Right atrium auricular region (tissue), 2 donors: ENCODE measurements at places on chromosomes 12 and 14.

- no peak for DNase-seq
Measured at GRCh38 chr12:81172851-81173250, 95.0 kb downstream of the ACSS3 start.

- no peak for DNase-seq
Measured at GRCh38 chr14:36944307-36945010, 227.9 kb downstream of the SLC25A21 start.

GRCh38 chr12:124685689-124686369 is 118.4 kb upstream of the NCOR2 start:
- no peak for DNase-seq

- no peak for DNase-seq
Measured at GRCh38 chr14:50233951-50234250, 2.5 kb upstream of the SOS2 start.

DNA sequence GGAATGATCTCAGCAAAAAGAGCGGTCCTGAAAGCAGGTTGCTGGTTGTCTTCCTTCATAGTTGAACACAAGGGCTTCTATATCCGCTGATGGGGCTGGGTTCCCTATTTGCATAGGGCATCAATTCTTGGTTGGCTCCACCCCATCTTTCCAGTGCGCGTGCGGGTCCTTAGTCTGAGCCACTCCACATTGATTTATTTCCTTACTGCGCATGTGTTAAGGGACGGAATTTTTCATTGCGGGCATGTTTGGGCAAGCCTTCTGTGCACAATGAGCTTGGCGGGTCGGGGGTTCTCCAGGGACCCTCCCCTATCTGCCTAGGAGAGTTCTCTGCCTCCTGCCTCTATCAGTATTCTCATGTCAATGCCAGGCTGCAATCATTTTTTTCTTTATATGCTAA is 21.2 kb upstream of the DLGAP5 start:
- DNase-seq, result no peak

- no peak for DNase-seq
Measured at GRCh38 chr12:14769466-14769968, 33.8 kb downstream of the WBP11 start.

DNA sequence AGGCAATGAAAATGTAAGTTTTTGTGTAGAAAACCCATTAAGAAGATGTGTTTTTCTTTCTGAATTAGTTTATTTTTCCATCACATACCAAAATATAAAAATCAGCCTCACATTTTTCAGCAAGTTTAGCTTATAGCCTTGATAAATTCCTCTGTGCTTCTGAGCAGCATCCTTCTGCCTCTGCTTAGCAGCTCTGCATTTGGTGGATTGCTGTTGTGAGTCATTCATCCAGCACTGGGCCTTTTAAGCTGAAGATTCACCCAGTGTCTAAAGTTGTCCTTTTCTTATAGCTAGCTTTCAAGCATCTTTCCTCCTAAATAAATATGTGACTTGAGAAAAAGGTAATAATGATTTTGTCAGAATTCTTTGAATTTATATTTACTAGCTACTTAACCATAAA is 206.1 kb downstream of the PCNX1 start:
- no peak for DNase-seq

DNA sequence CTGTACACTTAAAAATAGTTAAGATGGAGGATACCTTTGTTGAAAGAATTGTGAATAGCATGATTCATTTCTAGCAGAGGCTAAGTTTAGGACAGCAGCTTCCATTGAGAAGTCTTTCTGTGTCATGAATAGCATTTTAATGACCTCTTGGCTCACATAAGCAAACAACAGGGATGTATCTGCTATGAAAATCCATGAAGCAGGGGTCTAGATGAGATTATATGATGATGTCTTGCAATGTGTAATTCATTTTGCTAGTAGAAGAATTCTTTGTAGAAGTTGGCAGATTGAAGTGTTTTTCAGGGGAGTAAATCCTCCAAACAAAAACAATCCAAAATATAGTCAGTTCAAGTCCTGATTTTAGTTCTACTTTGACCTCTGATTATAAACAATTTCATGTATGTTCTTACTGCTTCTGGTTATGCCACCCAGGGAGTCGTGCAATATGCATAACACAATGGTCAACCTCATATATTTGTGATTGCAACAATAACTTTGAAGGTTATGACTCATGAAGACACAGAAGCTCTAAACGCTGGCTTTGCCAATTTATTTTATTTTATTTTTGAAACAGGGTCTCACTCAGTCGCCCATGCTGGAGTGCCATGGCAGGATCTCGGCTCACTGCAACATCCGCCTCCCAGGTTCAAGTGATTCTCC is 6.9 kb upstream of the RD3L start:
- no peak for DNase-seq

- DNase-seq, result no peak
Measured at GRCh38 chr14:63678536-63678935, 36.9 kb upstream of the WDR89 start.

GRCh38 chr12:69508091-69508490 is 37.9 kb downstream of the FRS2 start:
- no peak for DNase-seq

DNA sequence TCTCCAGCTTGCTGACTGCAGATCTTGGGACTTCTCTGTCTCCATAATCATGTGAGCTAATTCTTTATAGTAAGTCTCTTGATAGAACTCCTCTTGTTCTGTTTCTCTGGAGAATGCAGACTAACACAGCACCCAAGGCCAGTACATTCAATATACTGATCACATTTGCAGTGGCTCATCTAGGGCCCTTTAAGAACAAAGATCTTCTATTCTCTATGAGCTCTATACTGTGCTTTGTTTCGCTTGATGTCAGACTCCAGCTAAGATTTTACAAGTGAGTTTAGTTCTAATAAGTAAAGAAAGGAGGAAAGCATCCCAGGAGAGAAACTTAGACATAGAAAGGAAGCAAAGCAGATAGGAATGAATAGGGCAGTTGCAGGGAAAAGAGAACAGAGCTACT is 69.3 kb upstream of the TMPO start:
- no peak for DNase-seq

GRCh38 chr14:68018598-68018997 is 199.0 kb downstream of the RAD51B start:
- DNase-seq, result no peak

DNA sequence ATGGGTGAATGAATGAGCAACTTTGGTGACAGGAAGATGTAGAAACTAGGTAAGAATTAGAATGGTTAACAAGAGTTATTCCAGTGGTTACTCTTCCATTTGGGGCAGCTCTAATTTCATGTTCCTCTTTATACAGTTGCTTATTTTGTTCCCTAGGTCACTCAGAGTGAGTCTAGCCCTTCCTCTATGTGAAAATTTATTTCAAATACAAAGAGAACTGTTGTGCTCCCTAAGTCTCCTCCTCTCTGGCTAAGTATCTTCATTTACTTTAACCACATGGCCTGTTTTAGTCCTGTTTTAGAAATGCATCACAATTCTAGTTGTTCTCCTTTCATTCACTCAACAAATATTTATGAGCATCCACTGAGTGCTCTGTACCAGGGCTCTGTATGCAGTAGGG is 51.1 kb upstream of the HIF1A start:
- no peak for DNase-seq

- no peak for DNase-seq
Measured at GRCh38 chr12:113700943-113701342, 229.3 kb upstream of the LHX5 start.

- no peak for DNase-seq
Measured at GRCh38 chr14:90696720-90697119, 119.5 kb downstream of the TTC7B start.

- no peak for DNase-seq
Measured at GRCh38 chr12:124411953-124412645, 117.2 kb downstream of the RFLNA start.

GRCh38 chr12:19520646-19521415 is 81.5 kb downstream of the AEBP2 start:
- no peak for DNase-seq

GRCh38 chr14:94043111-94043755 is 17.1 kb downstream of the OTUB2 start:
- DNase-seq, result no peak
